CD4-positive, alpha-beta T cell treated with Interleukin-15 for 1 hour (primary cell): ENCODE measurements at places on chromosomes 7 and 10.

DNA sequence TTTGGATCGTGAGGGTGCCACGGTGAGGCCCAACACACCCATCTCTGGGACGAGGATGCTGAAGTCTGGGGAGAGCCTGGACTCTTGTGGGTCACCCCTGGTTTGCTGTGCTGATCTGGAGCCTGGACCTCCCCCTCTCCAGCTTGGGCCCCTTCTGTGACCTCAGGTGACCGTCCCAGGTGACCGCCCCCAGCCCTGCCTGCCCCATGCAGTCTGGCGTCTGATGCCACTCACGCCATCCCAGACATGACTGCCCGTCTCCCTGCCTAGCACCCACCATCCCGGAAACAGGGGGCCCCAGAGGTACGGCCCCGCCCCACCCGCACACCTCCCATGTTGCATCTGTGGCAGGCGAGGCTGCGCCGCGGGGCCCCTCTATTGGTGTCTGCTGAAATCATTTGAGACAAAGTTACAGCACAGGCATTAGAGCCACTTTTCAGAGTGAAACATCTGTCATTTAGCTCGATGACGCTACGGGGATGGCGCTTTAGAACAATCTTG, 21.1 kb downstream of the UNCX start:
- DNase-seq: no peak

GRCh38 chr10:97479939-97480338, 18.3 kb downstream of the MMS19 start:
- no peak for DNase-seq

- no peak for DNase-seq
These were observed 435.2 kb downstream of the PLXNA4 start for GRCh38 chr7:132141109-132141508.

DNA sequence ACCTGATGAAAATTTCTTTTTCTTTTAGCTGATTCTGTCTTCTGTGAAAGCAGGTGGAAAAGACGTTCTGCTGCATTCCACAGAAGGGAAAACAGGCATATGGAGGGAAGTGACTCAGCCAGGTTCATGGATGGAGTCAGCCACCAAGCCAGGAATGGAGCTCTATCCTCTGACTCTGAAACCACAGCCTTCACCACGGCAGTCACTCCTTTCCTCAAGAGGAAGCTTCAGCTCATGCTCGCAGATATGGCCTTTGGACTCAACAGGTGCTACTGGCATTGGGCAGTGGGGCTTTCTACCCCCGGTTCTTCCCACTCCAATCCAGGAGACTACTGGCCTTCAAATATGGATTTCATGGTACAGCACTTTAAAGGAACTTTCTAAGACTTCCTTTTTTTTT, 11.5 kb upstream of the PLAU start:
- no peak for DNase-seq

- DNase-seq: no peak
These were observed 257.3 kb downstream of the TRIL start for GRCh38 chr7:28700790-28701203.

GRCh38 chr7:31256506-31256905, 84.0 kb downstream of the NEUROD6 start:
- no peak for DNase-seq

DNA sequence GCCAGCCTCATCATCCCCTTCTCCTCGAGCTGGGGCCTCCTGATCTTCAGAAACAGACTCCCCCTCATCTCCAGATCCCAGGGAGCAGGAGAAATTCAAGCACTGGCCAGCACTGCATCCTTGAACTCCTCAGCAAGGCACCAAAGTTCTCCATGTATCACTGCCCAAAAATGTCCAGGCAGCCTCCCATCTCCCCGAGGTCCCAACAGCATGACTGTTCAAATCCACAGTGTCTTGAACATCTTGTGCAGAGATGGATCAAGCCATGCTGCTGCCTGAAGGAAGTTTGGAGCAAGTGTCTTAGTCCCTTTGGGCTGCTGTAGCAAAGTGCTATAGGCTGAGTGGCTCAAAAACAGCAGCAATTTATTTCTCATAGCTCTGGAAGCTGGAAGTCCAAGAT, 115.5 kb upstream of the GALNT17 start:
- no peak for DNase-seq

GRCh38 chr7:115471891-115472290, 550.0 kb downstream of the MDFIC start:
- DNase-seq: no peak

GRCh38 chr7:101160910-101161309, 4.5 kb downstream of the VGF start:
- no peak for DNase-seq

DNA sequence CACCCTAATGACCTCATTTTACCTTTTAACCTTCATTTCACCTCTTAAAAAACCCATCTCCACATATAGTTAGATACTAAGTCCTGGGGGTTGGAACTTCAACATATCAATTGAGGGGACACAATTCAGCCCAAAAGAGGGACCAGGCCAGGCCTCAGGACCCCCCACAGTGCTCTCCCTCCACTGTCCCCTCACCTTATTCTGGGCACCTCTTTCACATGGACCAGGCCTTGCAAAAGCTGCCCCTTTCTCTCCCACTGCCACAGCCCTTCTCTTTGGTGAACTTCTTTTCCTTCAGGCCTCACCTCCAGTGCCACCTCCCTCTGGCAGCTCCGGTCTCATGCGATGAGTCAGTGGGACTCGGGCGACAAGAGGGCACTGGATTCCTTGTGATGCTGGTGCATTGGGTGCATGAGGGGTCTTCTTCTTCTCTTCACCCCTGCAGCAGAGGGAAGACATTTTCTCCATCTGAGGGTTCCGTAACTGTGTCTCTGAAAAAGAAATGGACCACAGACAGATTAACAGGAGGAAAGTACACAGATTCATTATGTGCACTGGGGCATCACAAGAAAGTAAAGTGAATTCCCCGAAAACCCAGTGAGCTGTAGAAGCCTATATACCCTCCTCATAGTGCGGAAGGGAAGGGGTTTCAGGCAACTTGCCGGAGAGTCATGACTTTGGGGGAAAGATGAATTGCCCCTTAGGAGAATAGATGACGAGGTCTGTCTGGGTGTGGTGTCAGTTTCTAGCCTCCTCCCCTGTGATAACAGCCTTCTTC, 288.7 kb upstream of the IGFBP3 start:
- no peak for DNase-seq

DNA sequence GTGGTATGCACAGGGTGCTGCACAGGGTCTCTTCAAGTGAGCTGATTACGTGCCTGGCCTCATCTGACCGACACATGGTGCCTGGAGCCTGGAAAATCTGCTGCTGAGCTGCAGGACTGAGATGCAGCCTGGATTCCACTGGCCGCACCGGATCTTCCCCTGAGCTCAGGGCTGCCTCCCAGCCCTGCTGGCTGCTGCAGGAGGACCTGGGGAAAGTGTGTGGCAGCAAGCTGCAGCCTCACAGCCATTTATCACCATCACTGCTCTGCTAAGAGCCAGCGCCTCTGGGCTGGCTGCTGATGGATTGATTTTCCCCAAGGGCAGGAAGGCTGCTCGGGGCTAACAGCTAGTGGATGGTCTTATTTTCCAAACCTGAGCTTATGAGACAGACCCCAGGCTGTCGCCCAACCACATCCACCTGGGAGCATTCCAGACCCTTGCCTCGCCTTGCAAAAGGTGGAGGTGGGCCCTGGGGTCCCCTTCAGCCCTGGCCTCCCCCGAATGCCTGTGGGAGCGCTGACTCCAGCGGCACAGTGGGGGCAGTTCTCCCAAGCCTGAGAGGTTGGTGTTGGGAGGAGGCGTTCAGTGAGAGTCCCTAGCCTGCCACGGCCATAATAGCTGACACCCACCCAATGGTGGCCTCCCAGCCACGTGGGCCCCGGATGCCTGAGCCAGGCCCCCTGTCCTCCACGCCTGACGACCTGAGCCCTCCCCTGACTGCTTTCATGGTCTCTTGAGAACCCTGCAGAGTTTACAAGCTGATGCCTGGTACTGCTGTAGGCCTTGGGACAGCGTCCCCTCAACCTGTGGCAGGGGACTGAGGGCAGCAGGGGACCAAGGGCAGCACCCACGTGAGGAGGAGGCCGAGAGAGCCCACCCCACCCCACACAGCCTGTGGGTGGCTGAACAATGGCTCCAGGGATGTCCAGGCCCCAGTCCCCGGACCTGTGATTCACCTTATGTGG, 38.2 kb downstream of the STK32C start:
- DNase-seq: peak; percentile 11

GRCh38 chr7:30679664-30680063, 2.6 kb downstream of the CRHR2 start:
- no peak for DNase-seq

DNA sequence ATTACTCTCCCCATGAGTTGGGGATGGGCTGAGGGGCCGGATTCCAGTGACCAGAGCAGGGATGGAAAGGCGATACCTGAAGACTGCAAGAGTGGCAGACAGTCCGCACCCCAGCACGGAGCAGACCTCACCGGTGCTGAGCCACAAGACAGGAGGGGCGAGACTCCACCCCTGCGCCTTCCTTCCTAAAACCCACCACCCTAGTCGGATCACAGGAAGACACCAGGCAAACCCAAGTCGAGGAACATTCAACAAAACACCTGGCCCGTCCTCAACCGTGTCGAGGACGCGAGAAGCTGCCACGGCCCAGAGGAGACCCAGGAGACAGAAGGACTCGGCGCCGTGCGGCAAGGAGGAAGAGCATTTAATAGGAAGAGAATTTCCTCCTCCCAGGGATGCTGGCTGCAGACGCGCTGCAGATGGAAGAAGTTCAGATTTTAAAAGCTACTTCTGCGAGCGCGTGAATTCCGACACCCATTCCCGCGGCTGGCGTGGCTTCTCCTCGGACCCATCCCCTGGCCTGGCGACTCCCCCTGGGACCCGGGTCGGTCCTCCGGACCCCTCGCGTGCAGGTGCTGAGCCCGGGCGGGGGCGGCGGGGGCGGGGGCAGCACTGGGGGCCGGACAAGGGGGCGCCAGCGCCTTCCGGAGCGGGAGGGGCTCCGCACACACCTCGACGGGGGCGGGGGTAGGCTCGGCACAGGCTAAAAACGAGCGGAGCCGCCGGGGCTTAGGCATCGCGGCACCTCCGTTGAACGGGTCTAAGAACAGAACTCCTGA, 563 bp upstream of the UTF1 start:
- DNase-seq: no peak

GRCh38 chr7:112211348-112211907, 4.9 kb downstream of the ZNF277 start:
- DNase-seq: no peak

DNA sequence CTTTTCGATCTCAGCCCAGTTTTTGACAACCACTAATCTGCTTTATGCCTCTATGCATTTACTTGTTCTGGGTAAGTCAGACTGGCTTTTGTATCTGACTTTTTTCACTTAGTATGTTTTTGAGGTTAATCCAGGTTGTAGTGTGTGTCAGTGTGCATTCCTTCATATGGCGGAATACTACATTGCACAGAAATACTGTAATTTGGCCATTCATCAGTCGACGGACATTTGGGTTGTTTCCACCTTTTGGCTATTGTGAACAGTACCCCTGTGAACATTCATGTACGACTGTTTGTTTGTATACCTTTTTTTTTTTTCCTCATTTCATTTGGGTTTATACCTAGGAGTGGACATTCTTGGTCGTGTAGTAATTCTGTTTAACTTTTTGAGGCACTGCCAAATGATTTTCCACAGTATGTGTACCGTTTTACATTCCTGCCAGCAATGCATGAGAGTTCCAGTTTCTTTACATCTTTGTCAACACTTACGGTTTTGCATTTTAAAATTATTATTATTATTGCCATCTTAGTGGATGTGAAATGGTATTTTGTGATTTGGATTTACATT, 57.4 kb downstream of the MKLN1 start:
- no peak for DNase-seq

- peak; percentile 17 for DNase-seq
These were observed 365 bp downstream of the YME1L1 start for GRCh38 chr10:27153845-27154193.

GRCh38 chr7:77415823-77416620, at the start of gene GSAP:
GSAP (minus strand) TSS chr7:77416349; CDS start chr7:77416321, 28 bp downstream.
- peak; percentile 68 for DNase-seq

DNA sequence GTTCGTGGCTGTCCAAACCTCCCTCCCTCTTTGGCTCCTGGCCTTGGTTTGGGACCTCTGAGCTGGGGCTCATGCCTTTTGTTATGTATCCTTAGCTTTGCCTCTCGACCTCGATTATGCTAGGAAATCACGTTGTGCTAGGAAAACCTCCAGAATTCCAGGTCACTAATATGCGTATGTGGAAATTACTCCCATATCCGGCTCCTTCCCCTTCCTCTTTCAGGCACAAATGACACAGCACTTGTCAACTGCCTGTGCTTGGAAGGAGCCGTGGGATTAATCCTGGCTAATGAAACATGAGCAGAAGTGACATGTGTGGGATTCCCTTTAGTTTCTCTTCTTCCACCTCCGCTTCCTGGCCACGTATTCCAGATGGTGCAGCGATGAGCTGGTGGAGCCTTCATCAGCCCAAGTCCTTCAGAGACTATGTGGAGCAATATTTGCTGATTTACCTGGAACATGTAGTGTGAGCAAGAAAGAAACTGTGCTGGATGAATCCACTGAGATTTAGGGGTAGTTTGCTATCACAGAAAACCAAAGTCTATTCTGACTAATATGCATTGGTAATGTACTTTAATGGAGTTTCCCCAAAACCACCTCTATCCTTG, 149.2 kb downstream of the REEP3 start:
- no peak for DNase-seq

DNA sequence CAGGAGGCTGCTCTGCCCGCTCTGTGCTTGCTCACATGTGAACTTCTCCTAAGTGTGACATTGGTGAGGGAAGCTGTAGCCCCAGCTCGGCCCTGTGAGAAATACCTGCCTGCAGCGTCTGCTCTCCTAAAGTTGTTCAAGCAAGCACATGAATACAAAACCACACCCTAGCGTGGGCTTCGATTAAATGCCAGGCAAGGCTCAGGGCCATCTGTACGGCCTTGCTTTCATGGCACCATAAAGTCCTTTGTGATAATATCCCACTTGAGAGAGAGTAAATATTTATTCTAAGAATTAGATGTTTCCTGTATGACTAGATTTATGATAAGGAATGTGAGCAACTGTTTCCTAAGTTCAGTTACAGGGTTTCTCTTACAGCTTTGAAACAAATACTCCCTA, 262.8 kb upstream of the KLF14 start:
- DNase-seq: no peak

DNA sequence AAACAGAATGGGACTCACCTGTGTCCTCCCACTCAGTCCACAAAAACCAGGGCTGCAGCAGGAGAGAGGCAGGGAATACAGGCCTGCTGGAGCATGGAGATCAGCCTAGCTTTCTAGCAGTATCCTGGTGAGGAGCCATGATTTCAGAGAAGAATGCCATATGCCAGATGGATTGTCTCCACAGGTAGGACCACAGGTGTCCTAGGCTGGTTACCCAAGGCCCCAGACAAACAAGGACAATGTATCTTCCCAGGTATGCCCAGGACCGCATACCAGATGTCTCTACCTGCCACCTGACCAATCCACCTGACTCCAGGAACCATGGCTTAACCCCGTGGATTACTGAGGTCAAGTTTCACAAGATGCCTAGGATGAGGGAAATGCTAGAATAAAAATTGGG, 295.4 kb upstream of the NPSR1 start:
- no peak for DNase-seq
